ENCODE measurements at places on chromosomes 6 and 20.

GRCh38 chr6:136716917-136717715, 75.2 kb downstream of the MAP3K5 start:
- no peak for DNase-seq

GRCh38 chr6:91097364-91097763, 510.5 kb upstream of the MAP3K7 start:
- DNase-seq, result no peak

DNA sequence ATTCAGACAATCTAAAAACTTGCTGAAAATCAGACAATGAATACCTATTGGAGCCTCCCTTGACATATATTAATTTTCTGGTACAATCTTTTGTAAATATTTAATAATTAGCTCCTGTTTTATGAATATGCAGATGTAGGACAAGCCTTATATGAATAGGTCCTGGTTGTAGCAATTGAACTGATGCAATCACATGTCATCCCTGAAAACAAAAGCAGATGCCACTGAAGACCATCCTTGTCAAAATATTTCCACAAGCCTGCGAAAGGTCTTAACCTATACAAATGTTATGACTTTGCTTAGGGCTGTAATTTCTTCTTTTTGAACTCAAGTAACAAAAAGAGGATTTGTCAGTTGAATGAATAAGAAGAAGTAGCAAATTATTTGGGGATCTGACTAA, 722.1 kb downstream of the EYS start:
- no peak for DNase-seq

DNA sequence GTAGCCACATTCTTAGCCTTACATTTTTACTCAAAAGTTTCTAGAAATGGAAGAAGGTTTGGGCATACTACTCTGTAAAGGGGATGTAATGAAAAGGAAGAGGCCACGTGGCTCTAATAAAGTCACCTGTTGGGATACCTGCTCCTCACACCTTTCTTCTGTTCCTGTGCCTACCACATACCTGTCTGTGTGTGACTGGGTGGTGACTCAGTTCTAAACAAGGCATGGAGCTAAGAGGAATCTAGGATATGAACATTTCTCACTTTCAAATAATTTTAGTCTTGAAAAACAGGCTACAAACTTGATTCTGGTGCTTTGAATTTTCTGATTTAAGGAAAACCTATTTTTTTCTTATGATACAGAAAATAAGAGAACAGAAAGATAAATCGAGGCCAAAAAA, 363.6 kb downstream of the RFPL4B start:
- DNase-seq, result no peak

DNA sequence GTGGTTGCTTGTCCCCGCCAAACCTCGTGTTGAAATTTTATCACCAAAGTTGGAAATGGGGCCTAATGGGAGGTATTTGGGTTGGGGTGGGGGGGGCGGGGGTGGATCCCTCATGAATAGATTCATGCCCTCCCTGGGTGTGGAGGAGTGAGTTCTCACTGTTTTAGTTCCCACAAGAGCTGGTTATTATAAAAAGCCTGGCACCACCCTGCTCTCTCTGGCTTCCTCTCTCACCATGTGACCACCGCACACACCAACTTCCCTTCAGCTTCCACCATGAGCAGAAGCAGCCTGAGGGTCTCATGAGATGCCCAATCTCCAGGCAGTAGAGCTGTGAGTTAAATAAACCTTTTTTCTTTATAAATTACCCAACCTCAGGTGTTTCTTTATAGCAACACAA, 111.3 kb downstream of the PRDM1 start:
- peak; percentile 19 for DNase-seq

GRCh38 chr20:41057999-41058673, 29.5 kb downstream of the TOP1 start:
- DNase-seq, result no peak

- DNase-seq, result no peak
Observed at GRCh38 chr6:111274593-111275217, 187.4 kb downstream of the SLC16A10 start.

GRCh38 chr20:34165018-34165619, 53.1 kb upstream of the EIF2S2 start:
- no peak for DNase-seq

Measured in activated CD4-positive, alpha-beta T cell treated with anti-CD3 and anti-CD28 coated beads, Interleukin-2, amount 10 ng/mL, durations not matched to agents 7 days and 5 days (primary cell).